A673 (cell line): ENCODE measurements at places on chromosomes 4 and X. TPM values are rescaled to one million over a fixed set of nuclear protein-coding genes. Genes with fewer than 3 reads are reported as not detected.

The SPANXC gene
- total RNA-seq = not detected in 2 replicates

The DRD5 gene
- total RNA-seq = not detected in 2 replicates

The BOD1L1 gene
- total RNA-seq = 44.8 and 47.2 TPM in 2 replicates

The TEC gene
- total RNA-seq = 6.8 and 6.9 TPM in 2 replicates

The ATP11C gene
- total RNA-seq = 88.5 and 93.1 TPM in 2 replicates

The VBP1 gene
- 100 and 119 TPM in 2 replicates for total RNA-seq

The EGF gene
- total RNA-seq = 24.6 and 26.7 TPM in 2 replicates

The ABLIM2 gene
- 2.7 and 3.2 TPM in 2 replicates for total RNA-seq

The DIPK2B gene
- total RNA-seq = not detected in 2 replicates

The SRPX2 gene
- total RNA-seq = 8.8 and 12.3 TPM in 2 replicates

The CFI gene
- 0.86 and 1.6 TPM in 2 replicates for total RNA-seq

The PCDH19 gene
- total RNA-seq = 0.39 and 0.80 TPM in 2 replicates

The TEX13C gene
- 0.07 TPM in 1 of 2 replicates, not detected in the other for total RNA-seq

The IGSF1 gene
- not detected in 2 replicates for total RNA-seq

The ARMCX1 gene
- total RNA-seq = 6.1 and 6.2 TPM in 2 replicates

The BTC gene
- 0.11 TPM in 1 of 2 replicates, not detected in the other for total RNA-seq

The CTAG1B gene
- not detected in 2 replicates for total RNA-seq

The OTUD6A gene
- total RNA-seq = not detected in 2 replicates

The SERTM2 gene
- not detected in 2 replicates for total RNA-seq

The UGT2B10 gene
- total RNA-seq = not detected in 2 replicates

The RADX gene
- not detected in 2 replicates for total RNA-seq

The GABRA4 gene
- 0.58 and 2.5 TPM in 2 replicates for total RNA-seq

The FATE1 gene
- 0.45 TPM in 1 of 2 replicates, not detected in the other for total RNA-seq

The SULT1E1 gene
- 13.4 and 16.0 TPM in 2 replicates for total RNA-seq

The NUP62CL gene
- total RNA-seq = 2.9 and 4.0 TPM in 2 replicates

The TRIM61 gene
- 2.0 and 4.1 TPM in 2 replicates for total RNA-seq

The MAGEC1 gene
- not detected in 2 replicates for total RNA-seq

The ATP8A1 gene
- total RNA-seq = 0.28 and 0.90 TPM in 2 replicates

The FAM47E gene
- 0.21 TPM in 1 of 2 replicates, not detected in the other for total RNA-seq

The JAKMIP1 gene
- total RNA-seq = not detected in 2 replicates

The YIPF7 gene
- total RNA-seq = not detected in 2 replicates
